ENCODE measurements at places on chromosomes 13 and 19. TPM values are rescaled to one million over a fixed set of nuclear protein-coding genes. Genes with fewer than 3 reads are reported as not detected.

DNA sequence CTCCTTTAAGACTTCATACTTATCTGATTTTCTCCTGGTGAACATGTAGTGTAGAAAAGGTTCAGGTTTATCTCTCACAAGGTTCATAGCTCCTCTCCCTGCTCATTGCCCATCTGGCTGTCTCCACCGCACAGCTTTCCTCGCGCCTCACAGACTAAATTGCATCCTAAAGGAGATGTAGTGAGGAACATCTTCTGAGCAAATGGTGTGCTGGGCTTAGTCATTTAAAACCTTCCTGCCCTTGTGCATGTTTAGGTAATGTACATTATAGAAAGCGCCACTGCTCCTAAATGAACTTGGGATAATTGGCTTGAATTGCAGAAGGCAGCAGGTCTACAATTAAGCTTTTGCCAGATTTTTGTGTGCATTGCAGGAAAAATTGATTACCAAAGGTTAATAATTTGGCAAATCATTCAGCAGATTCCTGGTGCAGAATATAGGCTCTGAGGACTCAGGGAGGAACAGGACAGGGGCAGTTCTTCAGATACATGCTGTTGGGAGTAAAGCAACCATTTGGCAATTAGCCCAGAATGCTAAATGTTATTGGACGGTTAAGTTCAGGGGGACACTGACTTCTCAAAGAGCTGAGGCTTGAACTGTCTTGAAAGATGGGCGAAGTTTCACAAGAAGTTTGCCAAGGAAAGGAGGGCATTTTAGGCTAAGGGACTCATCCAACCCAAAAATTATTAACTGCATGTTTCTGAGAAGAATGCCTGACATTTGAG is 108.4 kb upstream of the CLDN10 start:
- DNase-seq, result no peak

- no peak for DNase-seq
Observed at GRCh38 chr19:4101496-4101770, 22.5 kb downstream of the MAP2K2 start.

DNA sequence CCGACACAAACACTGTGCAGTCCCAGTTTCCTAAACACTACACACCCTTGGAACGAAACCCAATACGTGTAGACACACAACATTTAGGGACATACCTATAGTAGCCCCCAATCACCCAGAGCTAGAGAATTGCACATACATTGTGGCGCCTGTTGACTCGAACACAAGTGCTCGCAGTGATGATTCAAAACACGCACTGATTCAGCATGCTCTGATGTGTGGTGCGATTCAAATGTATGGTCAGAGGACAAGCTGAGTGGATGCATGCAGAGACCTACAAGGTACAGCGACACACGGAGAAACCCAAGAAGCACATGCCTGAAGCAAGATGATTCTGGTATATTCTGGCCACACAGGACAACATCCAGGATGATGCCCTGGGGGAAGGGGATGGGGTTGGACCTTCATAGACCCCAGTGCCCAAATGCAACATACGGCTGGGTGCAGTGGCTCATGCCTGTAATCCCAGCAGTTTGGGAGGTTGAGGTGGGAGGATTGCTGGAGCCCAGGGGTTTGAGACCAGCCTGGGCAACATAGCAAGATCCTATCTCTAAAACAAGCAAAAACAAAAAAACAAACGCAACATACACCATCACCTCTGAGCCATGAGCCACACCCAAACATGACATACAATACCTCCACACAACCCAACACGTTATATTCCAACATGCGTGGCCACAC is 997 bp upstream of the KCNN4 start:
- DNase-seq, result no peak

- DNase-seq, result no peak
Observed at GRCh38 chr13:113475280-113475679, 15.2 kb downstream of the DCUN1D2 start.

- no peak for DNase-seq
Observed at GRCh38 chr19:32901504-32902161, 32.1 kb upstream of the SLC7A9 start.

GRCh38 chr19:30898353-30899103 is 450.7 kb downstream of the TSHZ3 start:
- no peak for DNase-seq

The COX7A1 gene
- total RNA-seq, result 3.9 TPM

The ATP4A gene
- not detected for total RNA-seq

- DNase-seq, result peak; percentile 60
Observed at GRCh38 chr19:49157445-49158224, at the start of gene TRPM4. TRPM4 (plus strand) TSS chr19:49157792; CDS start chr19:49157867, 75 bp downstream.

DNA sequence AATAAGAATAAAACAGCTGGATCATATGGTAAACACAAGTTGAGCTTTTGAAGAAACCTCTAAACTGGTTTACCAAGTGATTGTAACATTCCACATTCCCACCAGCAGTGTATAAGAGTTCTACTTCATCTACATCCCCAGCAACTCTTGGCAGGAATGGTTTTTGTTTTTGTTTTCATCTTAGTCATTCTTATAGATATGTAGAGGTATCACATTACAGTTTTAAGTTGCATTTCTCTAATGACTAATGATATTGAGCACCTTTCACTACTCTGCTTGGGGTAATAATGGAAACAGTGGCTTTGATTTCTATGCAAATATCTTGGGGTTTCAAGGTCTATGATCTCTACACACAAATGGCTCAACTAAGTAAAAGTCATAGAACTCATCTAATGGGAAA is 614.5 kb downstream of the TBC1D4 start:
- no peak for DNase-seq

GRCh38 chr19:19654441-19654840 is 9.0 kb downstream of the ATP13A1 start:
- DNase-seq, result no peak

GRCh38 chr13:43293986-43294385 is 270.6 kb downstream of the DNAJC15 start:
- DNase-seq, result no peak

GRCh38 chr13:80196756-80197155 is 144.2 kb downstream of the SPRY2 start:
- no peak for DNase-seq

The CACNG8 gene
- 4.7 TPM for total RNA-seq

DNA sequence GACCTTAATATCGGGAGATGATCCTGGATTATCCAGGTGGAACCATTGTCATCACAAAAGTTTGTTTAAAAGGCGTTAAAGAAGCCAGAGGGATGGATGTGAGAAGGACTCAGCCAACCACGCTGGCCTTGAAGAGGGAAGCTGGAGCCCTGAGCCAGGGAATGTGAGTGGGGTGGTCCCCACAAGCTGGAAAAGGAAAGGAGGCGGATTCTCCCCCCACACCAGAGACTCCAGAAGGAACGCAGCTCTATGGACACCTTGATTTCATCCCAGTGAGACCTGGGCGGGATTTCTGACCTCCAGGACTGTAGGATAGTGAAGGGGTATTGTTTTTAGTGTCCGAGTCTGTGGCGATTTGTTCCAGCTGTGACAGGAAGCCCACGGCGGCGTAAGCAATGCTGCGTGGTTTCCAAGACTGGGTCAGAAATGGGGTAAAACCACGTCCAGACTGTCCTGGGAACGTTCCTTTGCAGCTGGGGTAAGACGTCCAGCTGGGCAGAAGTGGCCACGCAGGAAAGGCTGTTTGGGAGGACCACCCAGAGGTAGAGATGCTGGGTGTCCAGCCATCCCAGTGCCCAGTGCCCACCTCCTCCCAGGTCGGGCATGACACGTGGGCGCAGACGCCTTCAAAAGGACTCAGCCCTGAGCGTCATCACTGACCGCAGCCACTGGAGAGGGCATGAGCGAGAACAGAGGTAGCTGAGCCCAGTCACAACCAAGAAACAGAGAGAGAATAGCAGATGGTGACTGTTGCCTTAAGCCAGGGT is 125.4 kb upstream of the USP29 start:
- DNase-seq, result no peak

GRCh38 chr13:35957241-35957731 is 173.9 kb downstream of the DCLK1 start:
- DNase-seq, result no peak

The AP1M2 gene
- not detected for total RNA-seq

DNA sequence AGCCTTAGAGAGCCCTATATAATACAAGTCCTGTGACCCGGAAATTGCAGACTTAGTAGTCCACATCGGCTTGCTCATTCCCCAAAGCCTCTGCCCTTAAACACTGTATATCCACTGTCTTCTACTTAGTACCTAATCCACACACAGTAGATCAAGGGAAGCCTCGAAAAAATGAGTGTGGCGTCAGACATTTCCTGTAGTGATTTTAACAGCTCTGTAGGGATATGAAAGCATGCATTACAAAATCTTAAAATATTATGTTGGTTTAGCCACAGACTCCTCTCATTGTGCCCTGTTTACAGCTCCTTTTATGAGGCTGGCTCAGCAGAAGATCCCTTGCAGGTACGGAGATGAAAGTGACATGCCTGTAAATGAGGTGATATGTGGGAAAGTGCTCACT is 416.3 kb downstream of the LIG4 start:
- DNase-seq, result no peak

GRCh38 chr13:29593605-29594297 is 1.7 kb downstream of the SLC7A1 start:
- no peak for DNase-seq

The FOXA3 gene
- not detected for total RNA-seq

The C19orf73 gene
- 0.47 TPM for total RNA-seq

DNA sequence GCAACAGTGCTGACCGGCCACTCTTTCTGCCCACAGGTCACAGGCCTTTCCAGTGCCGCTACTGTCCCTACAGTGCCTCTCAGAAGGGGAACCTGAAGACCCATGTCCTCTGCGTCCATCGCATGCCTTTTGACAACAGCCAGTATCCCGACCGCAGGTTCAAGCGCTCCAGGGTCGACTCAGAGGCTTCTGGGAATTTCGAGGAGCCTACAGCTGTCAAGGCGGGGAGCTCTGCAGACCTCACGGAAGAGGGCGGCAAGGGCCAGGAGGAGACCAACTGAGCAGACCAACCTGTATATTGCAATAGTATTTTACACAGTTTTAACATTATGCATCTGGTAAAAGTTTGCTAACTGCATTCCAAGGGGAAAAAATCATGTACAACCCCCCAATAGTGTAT is 338.5 kb downstream of the ZNF536 start:
- DNase-seq, result no peak

DNA sequence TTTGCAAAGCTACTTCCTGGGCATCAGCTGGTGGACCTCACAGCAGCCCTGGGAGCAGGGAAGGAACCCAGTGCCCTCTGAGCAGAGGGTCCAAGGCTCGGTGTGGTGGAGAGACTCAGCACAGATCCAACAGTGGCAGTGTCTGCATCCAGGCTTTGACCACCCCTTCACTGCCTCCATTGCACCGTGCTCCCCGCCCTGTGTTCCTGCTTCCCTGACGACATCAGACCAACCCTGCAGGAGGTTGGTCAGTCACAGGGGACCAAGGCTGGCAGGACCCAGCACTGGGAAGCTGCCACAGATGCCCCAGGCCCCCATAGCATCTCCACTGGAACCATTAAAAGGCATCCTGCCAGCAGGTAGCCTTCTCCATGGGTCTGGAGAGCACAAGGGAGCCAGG is 7.8 kb upstream of the VSTM2B start:
- no peak for DNase-seq

Measured in occipital lobe (tissue), 3 donors.